ENCODE measurements at places on chromosomes 16 and 17. TPM values are rescaled to one million over a fixed set of nuclear protein-coding genes. Genes with fewer than 3 reads are reported as not detected.

Gene CX3CL1
- 0.32 TPM for total RNA-seq

GRCh38 chr16:11140098-11140375, 116.0 kb downstream of the SOCS1 start:
- DNase-seq = no peak

DNA sequence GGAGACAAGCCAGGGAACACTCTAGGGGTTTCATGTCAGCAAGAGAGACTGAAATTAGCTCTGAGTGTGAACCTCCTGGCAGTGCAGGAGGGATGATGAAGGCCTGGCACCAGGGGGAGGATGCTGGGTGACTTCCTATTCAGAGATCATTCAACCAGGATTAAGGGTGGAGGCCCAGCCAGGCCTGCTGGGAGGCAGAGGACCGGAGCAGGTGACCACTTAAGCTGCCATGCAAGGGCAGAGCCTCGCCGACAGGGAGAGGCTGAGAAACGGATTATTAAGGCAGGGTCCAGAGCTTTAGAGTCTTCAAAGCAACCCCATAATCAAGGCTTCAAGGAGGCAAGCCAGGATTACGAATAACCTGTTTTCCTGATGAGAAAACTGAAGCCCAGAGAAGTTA, 10.6 kb upstream of the SRCIN1 start:
- DNase-seq = no peak

Gene NMRAL1
- total RNA-seq = 54.4 TPM

DNA sequence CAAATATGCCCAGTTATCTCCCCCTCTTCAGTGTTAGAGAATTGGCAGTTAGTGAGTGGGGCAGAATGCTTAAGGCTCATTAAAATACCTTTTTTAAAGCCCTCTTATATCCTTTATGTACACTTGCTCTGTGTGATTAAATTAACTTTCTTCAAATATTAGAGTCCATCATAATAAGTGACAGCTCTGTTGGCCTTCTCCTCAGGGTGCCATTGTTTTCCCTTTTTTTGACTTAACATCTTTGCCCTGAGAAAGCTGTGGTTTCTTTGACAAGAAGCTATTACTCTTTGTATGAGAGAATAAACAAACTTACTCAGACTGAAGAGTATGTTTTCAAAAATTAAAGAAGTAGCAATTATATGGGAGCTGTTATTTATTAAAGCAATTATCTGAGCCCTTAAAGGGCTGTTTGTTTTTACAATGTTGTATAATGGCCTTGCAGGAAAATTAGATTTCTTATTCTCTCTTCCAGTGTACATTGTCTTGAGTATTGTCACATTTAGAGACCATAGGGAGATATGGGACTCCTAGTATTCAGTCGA, 13.4 kb downstream of the RBBP6 start:
- no peak for DNase-seq

Gene PIK3R5
- total RNA-seq = under 0.01 TPM

DNA sequence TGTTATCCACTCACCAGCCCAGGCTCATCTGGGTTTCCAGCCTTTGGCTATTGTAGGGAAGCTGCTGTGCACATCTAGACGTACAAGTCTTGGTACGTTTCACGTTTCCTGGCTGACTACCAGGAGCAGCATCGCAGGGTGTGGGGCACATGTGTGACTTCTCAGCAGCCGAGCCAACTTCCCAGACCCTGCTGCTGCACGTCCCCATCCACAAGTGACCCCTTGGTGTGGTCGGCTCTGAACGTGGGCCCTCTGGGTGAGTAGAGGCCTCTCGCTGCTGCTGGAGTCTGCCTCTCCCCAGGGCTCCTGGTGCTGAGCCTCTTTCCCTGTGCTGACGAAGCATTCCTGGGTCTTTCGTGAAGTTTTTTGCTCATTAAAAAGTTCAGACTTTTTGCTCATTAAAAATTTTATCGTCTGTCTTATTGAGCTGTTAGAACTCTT, 70.2 kb upstream of the ZNF750 start:
- DNase-seq = no peak

Gene PTGES3L
- 1.3 TPM for total RNA-seq

GRCh38 chr17:32116937-32117336, 25.4 kb upstream of the RHOT1 start:
- DNase-seq = no peak

GRCh38 chr17:20073055-20073979, 64.2 kb downstream of the SPECC1 start:
- DNase-seq = peak; percentile 42

Gene CHMP6
- 19.4 TPM for total RNA-seq

- DNase-seq = peak; percentile 66
Observed at GRCh38 chr17:77247048-77247541, 106.3 kb downstream of the SEC14L1 start.
